ENCODE measurements at places on chromosomes 7 and 10.

DNA sequence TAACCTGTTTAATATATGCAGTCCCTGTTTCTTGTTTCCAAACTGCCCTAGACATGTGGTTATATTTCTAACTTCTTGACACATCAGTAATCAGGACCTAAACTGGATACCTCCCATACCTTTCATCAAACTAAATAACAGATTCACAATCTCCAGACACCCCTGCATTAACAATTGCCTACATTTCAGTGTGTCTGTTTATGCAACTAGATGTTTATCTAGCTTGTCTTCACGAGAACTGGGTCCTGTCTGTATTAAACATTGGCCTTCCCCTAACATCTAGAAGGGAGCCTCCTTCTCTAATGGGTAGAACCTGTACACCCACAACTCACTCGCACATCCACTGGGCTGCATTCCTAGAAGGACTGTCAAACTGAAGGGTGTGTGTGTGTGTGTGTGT lies 683.7 kb upstream of the FZD8 start:
- DNase-seq: no peak

DNA sequence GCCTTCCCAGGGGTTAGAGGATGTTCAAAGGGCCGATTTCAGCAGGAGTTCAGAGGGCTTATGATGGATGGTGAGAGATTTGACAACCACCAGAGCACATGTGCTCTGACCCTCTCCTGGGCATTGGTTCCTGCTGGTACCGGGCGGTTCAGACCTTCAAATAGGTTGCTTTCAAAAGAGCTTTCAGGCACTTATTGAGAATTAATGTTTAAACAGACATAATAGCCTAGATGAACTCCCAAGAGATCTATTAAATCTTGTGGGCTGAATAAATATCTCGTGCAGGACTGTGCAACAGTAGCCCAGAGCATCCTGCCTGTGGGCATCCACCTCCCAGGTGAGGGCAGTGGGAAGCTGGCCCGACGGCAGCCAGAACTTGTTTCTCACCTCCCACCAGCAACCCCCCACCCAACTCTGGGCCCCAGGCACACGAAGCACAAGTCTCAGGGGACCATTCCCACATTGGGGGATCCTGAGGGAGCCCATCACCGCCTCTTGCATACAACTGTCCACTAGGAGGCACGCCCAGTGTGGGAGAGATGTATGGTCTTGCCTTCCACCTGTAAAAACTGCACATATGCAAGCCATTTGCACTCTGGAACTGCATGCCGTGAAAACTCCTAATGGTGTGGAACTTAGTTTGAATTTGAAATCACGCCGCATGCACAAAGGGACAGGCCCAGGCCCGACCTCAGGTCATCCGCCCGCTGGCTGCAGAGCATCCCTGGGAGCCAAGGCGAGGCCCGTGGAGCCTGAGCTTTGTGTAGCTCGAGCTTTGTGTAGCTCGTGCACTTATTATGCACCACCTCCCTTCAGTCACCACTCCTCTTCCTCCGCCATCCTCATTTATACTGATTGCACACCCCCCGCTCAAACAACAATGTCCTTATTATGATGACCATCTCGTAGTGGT lies 147.8 kb downstream of the ADCY1 start:
- DNase-seq: no peak

- DNase-seq: no peak
These were observed 38.7 kb downstream of the CDK6 start for GRCh38 chr7:92797693-92798092.

DNA sequence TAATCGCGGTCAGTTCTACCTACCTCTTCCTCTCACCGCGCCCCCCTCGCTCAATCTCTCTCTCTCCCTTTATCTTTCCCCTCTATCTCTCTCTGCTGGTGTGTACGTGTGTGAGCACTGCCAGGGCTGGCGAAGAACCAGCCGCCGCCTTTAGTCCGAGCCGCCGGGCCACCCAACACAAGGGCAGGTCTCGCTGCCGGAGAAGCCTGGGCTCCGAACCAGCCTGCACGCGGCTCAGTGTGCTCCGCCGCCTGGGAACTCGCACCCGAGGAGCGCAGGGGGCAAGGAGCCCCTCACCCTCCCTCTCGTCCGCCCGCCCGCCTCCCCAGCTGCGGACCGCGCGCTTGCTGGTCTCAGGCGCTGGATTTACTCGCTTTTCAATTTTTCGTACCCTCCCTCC lies 1.7 kb downstream of the NXPH1 start:
- DNase-seq: no peak

DNA sequence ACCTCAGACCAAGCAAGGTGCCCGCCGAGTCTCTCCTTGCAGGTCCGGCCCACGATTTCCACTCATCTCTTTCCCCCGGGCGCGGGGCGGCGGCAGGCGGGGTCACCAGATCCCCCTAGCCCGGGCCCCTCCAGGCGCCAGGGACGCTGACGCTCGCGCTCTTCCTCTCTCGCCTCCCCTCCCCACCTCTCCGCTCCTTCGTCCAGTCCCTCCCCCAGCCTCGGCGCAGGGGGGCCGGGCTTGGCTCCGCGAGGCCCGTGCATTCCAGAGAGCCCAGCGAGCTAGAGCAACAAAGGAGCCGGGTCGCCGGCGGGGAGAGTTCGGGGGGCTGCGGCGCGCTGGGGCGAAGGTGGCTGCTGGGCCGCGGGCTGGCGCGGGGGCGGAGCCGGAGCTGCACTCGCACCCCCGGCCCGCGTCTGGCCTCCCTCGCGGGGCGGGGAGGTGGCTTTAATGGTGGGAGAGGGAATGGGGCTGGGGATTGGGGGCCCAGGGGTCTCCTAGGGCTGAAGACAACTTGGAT lies at the start of gene SMO:
TSS of gene SMO (plus strand) at position 262 of the 520 bp plus-strand sequence. CDS start 519 bp downstream, outside the sequence.
- DNase-seq: no peak

GRCh38 chr7:28564033-28564432 lies 151.7 kb downstream of the CREB5 start:
- no peak for DNase-seq

DNA sequence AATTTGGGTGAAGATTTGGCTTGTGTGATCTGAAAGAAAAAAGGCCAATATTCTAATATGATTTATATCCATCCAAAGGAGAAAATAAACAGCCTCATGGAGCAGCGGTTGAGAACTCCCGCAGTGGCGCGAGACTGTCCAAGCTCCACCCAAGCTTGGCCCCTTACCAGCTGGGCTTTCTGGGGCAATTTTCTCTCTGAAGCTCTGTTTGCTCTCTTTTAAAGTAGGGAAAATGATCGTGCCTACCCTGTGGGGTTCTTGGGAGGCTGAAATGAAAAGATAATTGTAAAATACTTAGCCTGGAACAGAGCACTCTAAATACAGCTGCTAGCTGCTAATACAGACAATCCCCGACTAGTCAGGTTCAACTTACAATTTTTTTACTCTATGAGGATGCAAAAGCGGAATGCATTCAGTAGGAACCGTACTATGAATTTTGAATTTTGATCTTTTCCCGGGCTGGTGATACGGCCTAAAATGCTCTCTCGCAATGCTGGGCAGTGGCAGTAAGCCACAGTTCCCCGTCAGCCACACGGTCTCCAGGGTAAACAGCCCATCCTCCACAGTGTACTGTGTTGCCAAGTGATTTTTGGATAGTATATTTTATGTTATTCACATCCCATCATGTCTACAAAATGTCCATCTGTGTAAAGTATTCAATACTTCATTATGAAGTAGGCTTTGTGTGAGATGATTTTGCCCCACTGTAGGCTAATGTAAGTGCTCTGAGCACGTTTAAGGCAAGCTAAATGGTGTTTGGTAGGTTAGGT lies 137.7 kb downstream of the CHN2 start:
- DNase-seq: no peak

GRCh38 chr10:122189185-122189584 lies 81.9 kb upstream of the BTBD16 start:
- no peak for DNase-seq

DNA sequence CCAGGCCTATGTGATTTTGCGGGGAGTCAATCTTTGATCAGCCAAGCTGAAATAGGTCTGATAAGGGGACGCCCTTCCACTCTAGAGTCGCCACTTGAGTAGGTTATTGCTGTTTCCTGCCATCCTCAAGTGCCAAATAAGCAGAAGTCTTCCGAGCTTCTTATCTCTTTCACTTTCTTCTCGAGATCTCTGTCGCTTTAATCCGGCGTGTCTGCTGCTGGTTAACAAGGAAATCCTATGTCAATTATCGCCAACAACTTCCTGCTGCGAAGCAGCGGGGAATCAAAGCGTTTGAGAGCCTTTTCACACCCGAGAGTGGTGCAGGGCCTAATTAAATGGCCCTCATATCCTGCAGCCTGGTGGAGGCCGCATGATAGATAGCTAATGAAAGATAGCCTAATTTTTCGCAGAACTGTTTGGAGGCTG lies 215.9 kb downstream of the RAB11FIP2 start:
- DNase-seq: no peak

DNA sequence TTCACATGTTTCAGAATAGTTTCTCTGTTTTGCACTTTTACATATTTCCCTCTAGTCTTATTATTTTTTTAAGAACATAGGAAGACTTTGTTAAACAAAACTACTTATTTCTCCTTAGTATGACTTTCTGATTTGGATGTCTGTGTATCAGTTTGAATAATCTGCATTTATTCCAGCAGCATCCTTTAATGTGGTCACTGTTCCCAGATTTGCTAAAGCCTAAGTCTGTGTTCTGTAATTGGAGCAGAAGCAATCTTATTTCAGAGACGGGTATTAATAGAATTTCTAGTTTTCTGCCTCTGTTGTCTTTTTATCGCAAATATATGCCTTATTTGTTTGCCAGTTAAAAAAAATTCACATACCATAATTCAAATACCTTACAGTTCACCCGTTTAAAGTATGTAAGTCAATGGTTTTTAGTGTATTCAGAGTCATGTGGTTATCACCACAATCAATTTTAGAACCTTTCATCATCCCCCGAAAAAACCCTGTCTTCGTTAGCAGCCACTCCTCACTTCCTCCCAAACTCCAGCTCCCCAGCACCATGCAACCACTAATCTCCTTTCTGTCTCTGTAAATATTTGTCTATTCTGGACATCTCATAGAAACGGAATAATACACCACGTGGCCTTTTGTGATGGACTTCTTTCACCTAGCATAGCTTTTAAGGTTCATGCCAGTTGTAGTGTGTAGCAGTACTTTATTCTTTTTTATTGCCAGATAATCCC lies 58.7 kb downstream of the INPP5F start:
- DNase-seq: no peak

- no peak for DNase-seq
These were observed 32.2 kb upstream of the GARS1 start for GRCh38 chr7:30562498-30562897.

DNA sequence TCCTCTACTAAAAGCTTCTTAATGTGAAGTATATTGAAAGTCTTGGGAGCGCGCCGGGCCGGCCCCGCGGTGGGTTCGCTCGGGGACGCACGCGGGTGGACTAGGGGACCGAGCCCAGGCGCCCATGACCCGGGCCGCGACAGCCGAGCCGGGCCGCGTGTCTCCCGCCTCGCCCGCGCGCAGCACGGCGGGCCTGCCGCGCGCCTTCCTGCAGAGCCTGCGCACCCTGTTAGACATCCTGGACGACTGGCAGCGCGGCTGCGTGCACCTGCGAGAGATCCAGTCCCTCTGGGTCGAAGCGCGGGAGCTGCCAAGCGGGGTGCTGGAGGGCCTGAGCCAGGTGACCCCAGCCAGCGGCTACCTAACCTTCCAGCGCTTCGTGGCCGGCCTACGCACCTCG lies 25.4 kb upstream of the ZNF735 start:
- no peak for DNase-seq

DNA sequence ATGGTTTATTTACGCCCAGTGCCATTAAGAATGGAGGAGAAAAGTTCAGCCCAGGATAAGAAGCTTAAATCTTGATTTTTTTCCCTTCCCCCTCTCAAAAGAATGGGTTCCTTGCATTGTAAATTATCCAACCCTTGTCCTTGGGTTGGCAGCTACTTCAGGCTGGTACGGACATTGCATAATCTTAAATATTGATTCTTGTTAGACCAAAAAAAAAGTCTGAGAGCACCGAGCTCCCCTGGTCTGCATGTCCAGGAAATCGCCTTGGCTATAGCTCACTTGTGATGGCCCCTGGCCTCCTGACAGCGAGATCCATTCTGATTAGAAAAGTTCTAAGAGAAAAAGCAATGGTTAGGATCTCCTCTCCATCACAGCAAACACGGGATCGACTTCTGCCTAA lies 151.7 kb downstream of the EBF3 start:
- no peak for DNase-seq

GRCh38 chr7:90187507-90188050 lies 24.0 kb upstream of the STEAP2 start:
- DNase-seq: no peak

- no peak for DNase-seq
These were observed 3.0 kb upstream of the AQP1 start for GRCh38 chr7:30908681-30909080.

GRCh38 chr7:1566687-1567048 lies 3.2 kb downstream of the PSMG3 start:
- no peak for DNase-seq

- DNase-seq: no peak
These were observed 194.6 kb upstream of the PHYHIPL start for GRCh38 chr10:58981846-58982245.

GRCh38 chr10:75803816-75804552 lies 372.6 kb downstream of the LRMDA start:
- no peak for DNase-seq

- DNase-seq: no peak
These were observed 478.6 kb downstream of the GRID1 start for GRCh38 chr10:85888004-85888403.

GRCh38 chr7:150621376-150621775 lies 10.8 kb downstream of the GIMAP6 start:
- no peak for DNase-seq

- no peak for DNase-seq
These were observed 2.0 kb downstream of the JAZF1 start for GRCh38 chr7:28178599-28178998.

DNA sequence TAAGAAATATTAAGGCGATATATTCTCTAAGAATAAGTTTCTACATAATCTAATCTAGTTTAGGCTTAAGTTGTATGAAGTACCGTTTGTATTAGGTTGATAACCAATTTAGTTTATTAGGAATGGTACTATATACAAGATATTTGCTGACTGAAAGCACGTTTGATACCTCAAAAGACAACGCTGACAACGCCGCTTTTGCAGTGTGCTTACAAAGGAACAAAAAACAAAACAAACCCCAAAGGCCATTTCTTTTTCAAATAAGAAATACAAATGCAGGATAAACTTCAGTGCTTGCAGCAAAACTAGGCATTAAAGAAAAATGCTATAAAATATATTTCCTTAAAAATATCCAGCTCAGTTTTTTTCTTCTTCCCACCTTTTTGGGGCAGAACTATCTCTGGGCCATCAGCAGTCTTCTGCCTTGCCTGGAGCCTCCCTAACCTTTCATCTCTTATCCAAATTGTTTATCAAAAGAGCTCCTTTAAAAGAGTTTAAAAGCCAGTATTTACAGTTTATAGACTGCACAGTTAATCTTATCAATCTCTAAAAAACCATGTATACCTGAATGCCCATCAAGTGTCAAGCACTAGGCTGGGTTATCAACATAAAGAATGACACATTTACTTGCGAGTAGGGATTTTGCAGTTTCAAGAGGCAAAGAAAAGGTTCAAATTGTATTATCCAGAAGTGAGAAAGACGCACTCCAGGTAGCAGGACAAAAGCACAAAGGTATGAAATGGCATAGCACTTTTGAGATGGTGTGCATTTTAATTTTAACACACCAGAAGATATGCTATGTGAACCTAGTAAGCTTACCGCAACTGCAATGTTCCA lies 4.1 kb upstream of the KMT2E start:
- DNase-seq: no peak

- no peak for DNase-seq
These were observed 376.6 kb downstream of the SORCS3 start for GRCh38 chr10:105017691-105018090.

- no peak for DNase-seq
These were observed 713 bp downstream of the LOXL4 start for GRCh38 chr10:98267069-98267893.

GRCh38 chr10:121188005-121188404 lies 336.8 kb downstream of the WDR11 start:
- DNase-seq: no peak

- no peak for DNase-seq
These were observed 31.3 kb upstream of the ZNRF2 start for GRCh38 chr7:30252885-30253795.

Measured in esophagus squamous epithelium (tissue), 5 donors.